ENCODE measurements at places on chromosomes 1 and 21.
A peak's percentile ranks its signal among the peaks of the same experiment; 100 is the strongest.

GRCh38 chr1:245583081-245583480 is 428.3 kb downstream of the KIF26B start:
- DNase-seq = no peak

DNA sequence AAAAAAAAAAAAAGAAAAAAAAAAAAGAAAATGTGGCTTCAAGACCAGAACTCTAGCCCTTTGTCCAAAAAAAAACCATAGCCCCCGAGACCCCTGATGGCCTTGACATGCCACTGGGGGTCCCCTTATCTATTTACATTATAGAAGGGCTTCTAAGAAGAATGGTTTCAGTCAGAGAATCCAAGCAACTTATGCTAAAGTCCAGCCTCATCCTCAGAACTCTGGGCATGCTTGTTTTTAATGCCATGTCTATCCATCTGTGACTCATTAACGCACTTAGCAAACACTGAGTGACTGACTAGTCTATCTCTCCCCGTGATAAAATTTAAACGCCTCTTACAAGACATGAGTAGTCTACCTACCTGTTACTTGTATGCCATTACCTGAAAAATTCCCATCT is 29.3 kb downstream of the ERG start:
- DNase-seq = no peak

GRCh38 chr1:162882248-162882674 is 21.3 kb upstream of the CCDC190 start:
- DNase-seq = peak; percentile 34

DNA sequence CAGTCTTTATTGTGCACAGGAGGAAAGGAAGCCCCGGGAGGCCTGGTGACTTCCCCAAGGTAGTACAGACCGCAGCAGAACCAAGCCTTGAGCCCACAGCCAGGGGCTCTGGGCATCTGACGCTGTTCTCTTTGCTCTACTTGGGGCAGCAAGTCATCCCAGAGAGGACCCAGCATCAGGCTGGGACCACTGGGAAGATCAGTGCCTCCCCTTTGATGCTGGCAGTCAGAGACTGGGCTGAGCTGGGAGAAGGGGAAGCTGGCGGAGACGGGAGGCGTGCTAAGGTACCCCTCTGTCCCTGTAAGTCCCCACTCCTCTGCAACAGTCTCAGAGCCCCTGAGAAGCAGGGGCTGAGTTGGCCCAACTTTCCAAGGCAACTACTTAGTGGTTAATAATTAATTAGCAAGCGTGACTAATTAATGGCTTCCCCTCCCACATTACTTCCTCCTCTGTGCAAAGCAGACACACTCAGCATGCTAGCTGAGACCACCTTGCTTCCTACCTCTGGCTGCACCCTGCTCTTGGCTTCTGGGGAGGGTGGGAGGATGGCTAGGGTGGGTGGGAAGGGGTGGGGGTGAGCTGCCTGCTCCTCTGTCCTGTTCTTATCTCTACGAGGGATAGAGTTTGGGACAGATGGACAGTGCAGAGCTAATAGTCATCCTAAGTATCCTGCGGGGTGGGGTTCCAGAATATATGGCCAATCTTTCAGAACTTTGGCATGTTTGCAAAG is 1.3 kb downstream of the INAVA start:
- no peak for DNase-seq

DNA sequence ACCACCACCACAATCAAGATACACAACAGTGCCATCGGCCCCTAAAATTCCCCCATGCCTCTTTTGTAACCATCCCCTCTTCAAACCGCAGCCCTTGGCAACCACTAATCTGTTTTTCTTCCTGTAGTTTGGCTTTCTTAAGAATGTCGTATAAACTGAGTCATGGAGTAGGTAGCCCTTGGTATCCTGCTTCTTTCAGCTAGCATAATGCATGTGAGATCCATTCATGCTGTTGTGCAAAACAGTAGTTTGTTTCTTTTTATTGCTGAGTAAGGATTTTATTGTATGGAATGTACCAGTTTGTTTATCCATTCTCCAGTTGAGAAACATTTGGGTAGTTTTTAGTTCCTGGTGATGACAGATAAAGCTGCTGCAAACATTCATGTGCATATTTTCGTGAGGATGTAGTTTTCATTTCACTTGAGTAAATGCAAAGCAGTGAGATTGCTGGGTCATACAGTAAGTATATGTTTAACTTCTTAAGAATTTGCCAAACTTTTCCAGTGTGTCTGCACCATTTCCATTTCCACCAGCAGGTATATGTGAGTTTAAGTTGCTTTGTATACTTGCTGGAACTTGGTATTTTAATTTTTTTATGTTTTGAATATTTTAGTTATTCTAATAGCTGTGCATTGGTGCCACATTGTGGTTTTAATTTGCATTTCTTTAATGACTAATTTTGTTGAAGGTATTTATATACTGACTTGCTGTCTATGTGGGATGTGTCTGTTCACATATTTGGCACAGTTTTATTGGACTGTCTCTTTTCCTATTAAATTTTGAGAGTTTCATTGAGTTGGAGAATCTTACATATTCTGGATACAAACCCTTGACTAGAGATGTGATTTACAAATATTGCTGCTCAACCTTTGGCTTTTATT is 148.4 kb upstream of the MAP1LC3C start:
- DNase-seq = peak; percentile 38

- no peak for DNase-seq
Measured at GRCh38 chr1:42340093-42340492, 5.1 kb upstream of the FOXJ3 start.

Data from activated CD4-positive, alpha-beta T cell treated with anti-CD3 and anti-CD28 coated beads, Interleukin-2, amount 10 ng/mL, durations not matched to agents 24 days and 14 days (primary cell).